ENCODE measurements at places on chromosomes 4 and X.

DNA sequence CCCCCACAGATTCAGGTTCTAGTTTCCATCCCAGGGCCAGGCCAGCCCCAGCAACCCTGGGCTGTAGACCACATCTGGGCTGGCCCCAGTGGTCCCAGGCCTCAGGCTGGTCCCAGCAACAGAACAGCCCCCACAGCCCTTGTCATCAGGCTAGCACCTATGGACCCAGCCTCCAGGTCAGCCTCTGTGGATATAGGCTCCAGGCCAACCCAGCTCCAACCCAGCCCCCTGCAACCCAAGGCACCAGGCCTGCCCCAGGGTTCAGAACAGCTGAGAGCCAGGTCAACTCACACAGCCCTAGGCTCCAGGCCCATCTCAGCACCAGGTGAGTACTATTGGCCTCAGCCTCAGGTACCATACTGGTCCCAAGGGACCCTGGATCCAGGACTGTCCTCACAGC, 155.3 kb downstream of the PWWP3B start:
- DNase-seq: no peak

DNA sequence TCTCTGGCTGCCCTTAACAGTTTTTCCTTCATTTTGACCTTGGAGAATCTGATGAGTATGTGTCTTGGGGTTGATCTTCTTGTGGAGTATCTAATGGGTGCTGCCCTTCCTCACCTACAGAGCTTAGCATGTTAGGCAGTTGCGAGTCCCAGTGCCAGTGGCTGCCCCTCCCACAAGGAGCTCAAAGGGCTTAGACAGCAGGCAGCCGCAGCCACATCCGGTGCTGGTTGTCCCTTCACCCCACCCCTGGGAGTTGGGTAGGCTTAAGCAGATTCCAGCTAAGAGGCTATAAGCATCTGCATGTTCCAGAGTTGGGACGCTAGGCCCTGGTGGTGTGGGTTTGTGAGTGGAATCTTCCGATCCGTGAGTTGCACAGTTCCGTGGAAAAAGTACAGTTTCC, 322.1 kb upstream of the ARX start:
- DNase-seq: no peak

DNA sequence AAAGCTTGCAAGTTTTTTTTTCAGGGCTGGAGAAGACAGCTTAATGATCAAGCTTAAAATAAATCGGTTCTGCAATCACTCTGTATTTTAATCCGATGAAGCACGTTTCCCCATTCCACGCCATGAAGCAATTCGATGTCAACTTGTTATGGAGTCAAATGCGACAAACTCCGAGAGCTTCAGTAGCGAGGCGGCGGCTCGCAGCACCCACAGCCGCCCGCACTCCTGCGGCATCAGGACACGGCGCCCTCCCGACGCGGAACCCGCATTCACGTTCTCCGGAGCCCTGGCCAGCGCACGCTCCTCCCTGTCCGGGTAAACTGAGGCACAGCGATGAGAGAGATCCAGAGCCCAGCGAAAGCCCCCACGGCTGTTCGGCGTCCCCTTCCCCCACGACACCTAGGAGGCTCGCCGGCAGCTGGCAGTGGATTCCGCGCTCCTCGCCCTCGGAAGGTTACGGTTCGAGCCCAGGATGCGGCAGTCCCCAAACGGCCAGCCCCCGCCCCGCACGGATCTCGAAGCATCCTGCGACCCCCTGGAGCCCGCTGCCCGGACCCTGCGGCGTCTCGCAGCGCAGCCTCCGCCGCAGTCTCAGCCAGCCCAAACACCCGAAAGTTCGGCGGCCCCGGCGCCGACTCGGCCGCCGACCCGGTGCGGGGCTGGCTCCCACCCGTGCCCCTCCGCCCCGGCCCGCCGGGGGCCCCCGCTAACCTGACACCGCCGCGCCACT, 507 bp downstream of the MFAP3L start:
- DNase-seq: no peak

GRCh38 chr4:98903561-98903960, 25.4 kb downstream of the EIF4E start:
- no peak for DNase-seq

DNA sequence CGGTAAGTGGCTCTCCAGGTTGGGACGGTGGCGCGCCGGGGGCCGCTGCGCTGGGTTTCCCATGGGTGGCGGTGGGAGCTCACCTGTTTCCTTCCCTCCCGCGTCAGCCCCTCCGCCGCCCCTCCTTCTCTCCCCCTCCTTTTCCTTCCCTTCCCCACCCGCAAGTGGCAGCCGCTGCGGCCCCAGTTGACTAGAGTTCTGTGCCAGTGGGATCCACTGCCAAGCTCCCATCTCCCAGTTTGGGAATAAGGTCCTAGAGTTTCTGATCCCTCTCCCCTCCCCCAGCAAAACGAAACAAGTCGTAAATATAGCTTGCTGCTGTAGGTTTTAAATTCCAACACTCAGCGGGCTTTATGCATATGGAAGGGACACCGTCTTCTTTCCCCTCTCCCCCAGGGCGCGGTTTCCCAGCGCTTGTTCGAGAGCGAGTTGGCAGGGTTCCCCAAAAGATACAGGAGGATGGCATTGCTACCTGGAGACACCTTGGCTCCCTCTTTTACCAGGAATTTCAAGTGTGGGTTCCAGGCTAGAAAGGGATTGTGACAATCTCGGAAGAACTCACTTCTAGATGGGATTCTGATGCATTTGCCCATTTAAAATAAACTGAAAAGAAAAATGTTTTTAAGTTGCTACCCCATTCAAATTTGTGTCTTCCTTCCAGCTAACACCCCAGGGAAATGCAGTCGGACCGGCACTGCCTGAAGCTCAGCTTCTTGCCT, 1.2 kb downstream of the TLL1 start:
- no peak for DNase-seq

DNA sequence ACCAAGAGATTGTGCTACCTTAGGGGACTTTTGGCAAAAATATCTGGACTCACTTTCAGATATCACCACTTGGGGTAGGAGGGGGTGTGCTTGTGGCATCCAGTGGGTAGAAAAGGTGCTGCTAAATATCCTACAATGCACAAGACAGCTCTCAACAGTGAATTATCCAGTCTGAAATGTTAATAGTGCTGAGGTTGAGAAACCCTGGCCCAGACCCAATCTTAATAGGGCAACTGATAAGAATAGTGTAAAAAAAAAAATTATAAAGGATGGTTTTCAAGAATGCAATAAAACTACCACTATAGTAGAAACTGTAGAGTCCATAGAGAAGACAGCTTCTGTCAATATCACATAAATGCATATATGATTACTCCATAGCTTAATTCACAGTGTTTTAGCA, 185.5 kb downstream of the ZNF330 start:
- DNase-seq: no peak

- no peak for DNase-seq
Observed at GRCh38 chr4:107778784-107779530, 45.8 kb upstream of the SGMS2 start.

DNA sequence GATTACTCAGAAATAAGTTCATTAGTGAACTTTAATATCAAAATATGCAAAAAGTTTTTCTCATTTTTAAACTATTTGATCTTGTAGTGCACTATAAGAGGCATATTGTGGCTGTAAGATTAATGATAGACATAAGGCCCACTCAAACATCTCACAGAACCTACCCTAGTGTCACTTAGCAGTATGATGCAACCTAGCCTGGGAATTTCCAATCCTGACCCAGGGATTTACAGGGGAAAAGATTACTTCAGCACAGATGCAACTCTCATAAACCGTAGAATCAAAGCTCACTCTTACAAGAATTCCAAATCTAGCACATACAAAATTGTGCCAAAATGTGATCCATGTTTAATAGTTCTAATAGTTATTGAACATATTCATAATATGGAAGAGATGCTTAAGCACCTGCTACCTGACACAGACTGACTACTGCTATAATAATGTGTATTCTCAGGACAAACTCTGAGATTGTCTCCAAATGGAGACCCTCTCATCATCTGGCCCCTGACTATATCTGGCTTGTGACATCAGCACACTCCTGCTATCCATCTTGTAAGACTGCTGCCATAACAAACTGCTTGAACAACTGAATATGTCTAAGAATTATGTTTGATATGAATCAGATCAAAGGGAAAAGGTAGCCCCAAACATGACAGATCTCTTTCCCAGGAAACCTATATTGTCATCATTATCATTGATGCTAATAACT, 271.9 kb downstream of the PABPC4L start:
- DNase-seq: no peak

GRCh38 chrX:76454456-76454927, 27.0 kb downstream of the MAGEE1 start:
- DNase-seq: no peak

DNA sequence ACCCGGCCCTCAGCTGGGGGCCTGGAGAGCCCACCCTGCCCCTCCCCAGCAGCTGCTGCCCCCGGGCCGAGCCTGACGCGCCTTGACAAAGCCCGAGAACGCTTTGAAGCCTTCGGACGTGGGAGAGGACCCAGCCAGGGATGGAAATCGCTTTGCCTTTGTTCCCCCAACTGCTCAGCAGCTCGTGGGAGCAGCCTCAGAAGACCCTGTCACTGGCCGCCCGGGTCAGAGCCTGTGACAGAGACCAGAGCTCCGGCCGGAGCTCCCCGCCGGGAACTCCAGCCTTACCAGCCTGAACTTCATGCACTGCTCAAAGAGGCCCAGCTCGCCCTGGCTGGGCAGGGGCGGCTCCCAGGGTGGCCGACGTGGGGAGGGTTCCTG, 2.6 kb upstream of the SLC6A8 start:
- DNase-seq: no peak

- DNase-seq: no peak
Observed at GRCh38 chr4:185838514-185839193, 26.7 kb upstream of the SORBS2 start.

DNA sequence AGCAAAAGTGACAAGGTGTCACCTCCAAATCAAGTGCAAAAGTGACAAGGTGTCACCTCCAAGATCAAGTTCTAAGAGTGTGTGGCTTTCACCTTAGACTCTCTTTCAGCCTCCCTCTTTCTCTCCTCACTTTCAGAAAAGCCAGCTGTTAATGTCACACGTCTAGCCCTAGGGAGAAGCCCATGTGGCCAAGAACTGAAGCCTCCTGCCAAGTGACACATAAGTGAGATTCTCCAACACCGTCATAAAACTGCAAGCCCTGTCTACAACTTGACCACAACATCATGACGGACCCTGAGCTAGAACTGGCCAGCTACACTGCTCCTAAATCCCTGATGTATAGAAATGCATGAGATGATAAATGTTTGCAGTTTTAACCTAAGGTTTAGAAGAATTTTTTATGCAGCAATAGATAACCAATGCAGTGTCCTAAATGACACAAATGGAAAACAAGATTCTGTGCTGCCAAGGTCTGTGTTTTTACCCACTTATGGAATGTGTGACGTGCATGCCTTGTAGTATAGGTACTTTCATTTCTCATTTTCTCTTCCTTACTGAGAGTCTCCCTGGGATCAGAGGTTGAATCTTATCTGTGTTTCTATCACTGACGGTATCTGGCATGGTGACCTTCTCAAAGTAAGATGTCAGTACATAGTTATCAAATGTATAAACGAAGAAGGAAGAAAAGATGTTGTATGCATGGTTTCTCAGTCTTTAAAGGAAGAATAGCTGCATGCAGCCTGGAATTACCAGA, 25.0 kb downstream of the NLGN4X start:
- DNase-seq: no peak

DNA sequence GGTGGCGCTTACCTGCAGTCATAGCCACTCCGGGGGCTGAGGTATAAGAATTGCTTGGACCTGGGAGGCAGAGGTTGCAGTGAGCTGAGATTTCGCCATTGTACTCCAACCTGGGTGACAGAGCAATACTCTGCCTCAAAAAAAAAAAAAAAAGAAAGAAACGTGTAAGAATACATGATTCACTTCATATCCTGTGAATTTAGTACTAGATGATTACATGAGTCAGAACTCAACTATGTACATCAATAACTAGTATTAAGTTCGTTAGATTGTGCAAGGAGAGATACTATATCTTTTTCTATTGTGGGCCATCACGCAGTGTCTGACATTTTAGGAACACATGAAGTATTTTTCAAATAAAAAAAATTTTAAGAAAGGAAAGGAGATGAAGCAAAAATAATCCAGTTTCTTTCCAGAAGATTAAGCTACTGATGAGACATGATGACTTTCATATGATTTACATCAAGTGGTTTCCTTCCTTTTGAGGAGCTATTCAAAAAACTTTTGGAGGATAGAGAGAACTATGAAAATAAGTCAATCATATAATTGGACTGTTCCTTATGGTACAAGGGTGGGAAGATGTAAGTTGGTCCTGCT, 64.7 kb upstream of the EXOC1L start:
- no peak for DNase-seq

- DNase-seq: no peak
Observed at GRCh38 chr4:53644607-53645006, 53.3 kb upstream of the LNX1 start.

- no peak for DNase-seq
Observed at GRCh38 chrX:40476958-40477357, 103.8 kb upstream of the ATP6AP2 start.

DNA sequence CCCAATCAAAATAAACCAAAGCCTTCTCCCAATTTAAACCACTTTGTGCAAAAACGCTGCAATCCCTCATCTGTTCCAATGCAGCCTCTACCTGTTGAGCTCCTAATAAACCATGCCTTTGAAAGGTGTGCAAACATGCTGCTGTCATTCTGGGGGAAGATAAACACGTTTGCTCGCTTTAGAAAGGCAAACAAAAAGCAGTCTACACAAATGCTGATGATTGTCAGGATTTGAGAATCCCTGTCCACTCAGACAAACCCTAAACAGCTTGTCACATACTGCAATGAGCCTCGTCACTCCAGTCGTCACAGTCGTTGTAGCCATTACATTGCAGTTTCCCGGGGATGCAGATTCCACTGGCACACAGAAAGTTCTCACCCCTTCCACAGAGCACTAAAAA, 145.2 kb downstream of the CORIN start:
- DNase-seq: no peak

DNA sequence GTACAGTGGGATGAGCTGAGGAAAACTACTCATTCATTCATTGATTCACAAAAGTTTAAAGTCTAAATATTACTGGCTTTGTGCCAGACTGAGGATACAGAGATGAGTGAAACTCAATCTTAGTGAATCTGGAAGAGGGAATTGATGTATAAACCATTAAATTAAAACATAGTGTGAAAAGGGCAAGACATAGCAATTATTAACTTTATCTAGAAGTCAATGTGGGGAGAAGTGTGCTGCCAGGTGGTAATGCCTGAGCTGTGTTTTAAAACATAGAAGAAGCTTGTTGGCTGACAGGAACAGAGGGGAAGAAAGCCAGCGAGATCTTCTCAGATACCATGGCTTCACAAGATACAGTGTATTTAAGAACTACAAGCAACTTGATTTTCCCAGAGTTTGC, 153.4 kb downstream of the BMPR1B start:
- no peak for DNase-seq

- DNase-seq: no peak
Observed at GRCh38 chr4:150337734-150338133, 244.2 kb upstream of the MAB21L2 start.

DNA sequence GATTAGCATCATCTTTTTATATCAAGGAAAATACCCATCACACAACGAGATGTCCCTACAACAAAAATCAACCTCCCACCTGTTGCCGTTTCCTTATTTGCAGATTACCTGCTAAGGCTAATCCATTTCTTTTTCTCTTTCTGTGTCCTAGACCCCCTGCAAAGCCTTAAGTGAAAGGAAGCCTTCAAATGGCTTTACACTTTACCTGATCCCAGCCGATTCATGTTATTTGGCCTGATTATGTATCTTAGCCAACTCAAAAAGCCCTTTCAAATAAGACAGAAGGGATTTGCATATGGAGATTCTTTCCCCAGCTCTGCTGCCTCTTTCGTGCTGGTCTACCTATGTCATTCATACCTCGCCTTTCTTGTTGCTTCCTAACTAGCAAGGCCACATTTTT, 14.4 kb downstream of the ABCG2 start:
- DNase-seq: no peak
